ENCODE measurements at places on chromosomes 16 and 17. TPM values are rescaled to one million over a fixed set of nuclear protein-coding genes. Genes with fewer than 3 reads are reported as not detected.

- peak; percentile 84 for DNase-seq
Measured at GRCh38 chr17:50117202-50118051, 12.5 kb downstream of the SAMD14 start.

Gene TPSB2
- not detected for total RNA-seq

- peak; percentile 86 for DNase-seq
Measured at GRCh38 chr17:41697122-41697962, 8.7 kb downstream of the EIF1 start.

DNA sequence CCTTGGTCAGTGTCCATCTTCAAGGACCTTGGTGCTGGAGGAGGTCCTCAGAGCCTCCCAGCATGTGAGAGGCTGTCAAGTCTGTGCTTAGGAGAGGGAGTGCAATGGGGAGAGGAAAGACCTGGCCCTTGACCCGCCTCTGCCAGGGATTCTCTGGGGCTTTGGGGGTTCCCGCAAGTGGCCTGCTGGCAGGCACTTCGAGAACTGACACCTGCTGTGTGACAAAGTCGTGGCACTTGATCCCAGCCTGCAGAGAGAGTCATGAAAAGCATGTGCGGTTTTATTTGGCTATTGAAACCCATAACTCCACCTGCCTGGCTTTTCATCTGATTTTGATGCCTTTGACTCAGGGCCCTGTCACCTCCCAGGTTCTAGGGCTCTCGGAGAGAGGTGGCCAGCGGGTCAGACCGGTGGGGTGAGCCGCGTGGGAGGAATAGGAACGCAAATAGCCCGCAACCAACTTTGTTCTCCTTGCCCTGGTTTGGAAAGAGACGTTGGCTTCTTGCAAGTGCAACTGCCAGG lies 42.8 kb upstream of the GSE1 start:
- no peak for DNase-seq

DNA sequence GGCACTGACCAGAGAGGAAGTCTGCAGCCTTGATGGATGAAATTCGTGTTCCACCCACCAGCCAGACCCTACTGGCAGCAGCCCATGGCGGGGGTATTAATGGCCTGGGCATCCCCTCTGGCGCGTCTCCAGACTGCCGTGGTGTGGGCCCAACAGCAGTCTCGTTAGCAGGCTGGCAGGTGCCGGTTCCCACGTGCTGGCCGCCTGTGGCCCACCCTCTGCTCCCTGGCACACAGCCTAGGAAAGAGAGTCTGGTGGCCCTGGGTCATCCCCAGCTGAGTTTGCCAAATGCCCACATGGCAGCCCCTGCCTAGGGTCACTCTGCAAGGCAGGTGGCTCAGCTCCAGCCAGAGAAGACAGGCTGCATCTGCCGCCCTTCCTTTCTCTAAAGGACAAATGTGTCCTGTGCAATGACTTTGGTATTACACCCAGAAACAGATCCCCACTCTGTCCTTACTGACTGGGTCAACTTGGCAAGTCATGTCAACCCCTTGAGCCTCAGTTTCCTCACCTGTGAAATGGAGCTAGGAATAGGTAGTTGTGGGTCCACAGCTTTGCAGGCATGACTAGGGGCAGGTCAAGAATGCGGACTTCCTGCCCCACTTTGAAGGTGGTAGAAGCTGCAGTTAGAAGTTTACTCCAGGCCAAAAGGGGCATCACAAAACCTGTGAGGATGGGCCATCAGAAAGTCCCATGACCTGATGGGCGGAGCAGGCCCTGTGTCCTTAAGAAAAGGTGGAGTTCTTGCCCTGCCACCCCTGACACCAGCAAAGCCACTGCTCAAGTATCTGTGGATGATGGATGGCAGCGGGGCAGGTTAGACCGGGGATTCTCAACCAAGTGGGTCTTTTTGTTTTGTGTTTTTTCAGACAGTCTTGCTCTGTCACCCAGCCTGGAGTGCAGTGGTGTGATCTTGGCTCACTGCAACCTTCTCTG lies 76.6 kb downstream of the ABCC6 start:
- no peak for DNase-seq

Gene STAC2
- total RNA-seq: not detected

Gene PRAC1
- total RNA-seq: not detected

DNA sequence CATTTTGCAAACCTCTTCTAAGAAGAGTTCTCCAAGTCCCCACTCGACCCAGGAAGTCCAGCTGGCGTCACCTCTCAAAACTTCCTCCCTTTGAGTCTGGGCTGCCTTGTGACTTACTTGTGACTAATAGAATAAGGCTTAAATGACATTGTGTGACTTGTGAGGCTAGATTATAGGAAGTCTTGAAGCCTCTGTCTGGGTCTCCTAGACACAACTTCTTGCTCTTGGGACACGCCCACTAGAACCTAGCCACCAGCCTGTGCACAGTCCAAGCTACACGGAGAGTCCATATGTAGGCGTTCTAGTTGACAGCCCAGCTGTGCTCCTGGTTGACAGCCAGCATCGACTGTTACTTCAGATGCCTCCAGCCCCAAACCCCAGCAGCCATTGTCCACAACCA lies 66.7 kb upstream of the TANC2 start:
- no peak for DNase-seq

Gene MT4
- not detected for total RNA-seq

Gene OTOP2
- not detected for total RNA-seq

- no peak for DNase-seq
Measured at GRCh38 chr16:49441366-49441780, 67.8 kb downstream of the C16orf78 start.

Gene TEKT5
- not detected for total RNA-seq

DNA sequence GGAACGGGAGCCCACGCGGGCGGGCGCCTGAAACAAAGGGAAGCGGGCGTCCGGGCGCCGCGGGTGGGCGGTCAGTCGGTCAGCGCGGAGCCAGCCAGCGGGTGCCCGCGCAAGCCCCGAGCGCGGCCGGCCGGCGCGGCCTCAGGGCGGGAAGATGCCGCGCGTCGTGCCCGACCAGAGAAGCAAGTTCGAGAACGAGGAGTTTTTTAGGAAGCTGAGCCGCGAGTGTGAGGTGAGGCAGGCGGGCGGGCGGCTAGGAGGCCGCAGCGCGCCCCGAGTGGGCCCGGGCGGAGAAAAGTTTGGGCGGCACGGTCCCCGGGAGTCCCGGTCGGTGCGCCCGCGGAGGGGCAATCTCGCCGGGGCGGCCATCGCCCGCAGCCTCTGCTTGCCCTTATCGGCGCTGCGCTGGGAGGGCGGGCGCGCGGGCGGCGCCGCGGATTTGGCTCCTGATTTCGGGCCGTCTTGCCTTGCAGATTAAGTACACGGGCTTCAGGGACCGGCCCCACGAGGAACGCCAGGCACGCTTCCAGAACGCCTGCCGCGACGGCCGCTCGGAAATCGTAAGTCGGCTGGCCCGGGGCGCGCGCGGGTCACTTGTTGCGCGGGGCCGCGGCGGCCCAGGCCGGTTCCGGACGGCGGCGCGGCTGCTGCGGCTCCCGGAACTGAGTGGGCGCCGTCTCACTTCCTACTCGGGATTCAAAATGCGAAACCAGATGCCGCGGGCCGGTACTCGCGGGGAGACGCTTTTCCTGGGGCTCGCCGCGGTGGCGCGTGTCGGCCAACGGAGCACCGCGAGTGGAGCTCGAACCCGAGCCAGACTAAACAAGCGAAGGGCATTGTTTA lies 526 bp downstream of the CBFB start:
- peak; percentile 89 for DNase-seq

DNA sequence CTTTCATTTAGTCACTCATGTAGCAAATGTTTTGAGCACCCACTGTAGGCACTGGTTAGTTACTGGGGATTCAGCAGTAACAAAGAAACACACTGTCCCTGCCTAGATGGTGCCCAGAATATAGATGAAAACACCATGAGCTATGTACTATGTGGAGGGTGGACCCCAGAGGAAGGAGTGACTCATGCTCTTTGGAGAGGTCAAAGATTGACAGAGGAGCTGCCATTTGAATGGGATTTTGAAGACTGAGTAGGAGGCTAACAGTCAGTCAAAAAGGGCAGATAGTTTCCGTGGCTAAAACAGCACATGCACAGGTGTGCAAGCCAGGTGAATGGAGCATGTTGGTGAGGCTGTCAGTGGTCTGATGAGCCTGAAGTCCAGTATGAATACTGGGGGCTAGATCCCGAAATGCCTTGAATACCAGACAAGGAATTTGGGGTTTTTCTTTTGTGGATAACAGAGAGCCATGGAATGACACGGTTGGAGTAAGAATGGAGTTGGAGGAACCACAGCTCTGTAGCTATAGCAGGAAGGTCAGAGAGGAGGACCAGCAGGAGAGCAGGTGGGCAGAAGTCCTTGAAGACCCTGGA lies 6.1 kb downstream of the IL21R start:
- peak; percentile 82 for DNase-seq

- DNase-seq: no peak
Measured at GRCh38 chr17:81019563-81020442, 15.1 kb upstream of the BAIAP2 start.

Gene ICAM2
- total RNA-seq: 0.97 TPM

DNA sequence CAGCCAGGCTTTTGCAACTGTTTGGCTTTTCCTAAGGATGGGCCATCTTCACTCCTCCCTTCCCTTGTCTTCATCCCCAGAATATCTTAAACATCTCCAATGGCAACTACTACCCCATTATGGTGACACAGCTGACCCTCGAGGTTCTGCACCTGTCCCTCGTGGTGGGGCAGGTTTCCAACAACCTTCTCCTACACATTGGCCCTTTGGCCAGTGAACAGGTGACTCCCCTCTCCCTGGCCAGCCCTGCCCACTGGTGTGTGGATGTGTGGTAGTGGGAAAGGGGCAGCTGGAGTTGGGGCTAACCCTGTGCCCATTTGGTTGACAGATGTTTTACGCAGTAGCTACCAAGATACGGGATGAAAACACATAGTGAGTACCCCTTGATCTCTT lies 4.7 kb downstream of the TMEM106A start:
- DNase-seq: no peak

GRCh38 chr17:65025297-65025696 lies 31.2 kb downstream of the GNA13 start:
- DNase-seq: no peak

Gene HNF1B
- not detected for total RNA-seq

GRCh38 chr17:61313461-61314326 lies 85.9 kb upstream of the TBX2 start:
- DNase-seq: no peak

DNA sequence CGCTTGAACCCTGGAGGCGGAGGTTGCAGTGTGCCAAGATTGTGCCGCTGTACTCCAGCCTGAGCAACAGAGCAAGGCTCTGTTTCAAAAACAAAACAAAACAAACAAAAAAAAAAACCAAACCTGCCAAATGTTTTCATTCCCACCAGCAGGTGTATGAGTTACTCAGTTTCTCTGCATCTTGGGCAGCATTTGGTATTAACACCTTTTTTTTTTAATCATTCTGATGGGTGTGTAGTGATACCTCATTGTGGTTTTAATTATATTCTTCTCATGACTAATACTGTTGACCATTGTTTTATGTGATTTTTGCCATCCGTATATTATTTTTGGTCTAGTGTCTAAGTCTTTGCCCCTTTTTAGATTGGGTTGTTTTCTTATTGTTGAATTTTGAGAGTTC lies 15.3 kb downstream of the NFATC3 start:
- DNase-seq: no peak

Gene TBC1D3G
- not detected for total RNA-seq

DNA sequence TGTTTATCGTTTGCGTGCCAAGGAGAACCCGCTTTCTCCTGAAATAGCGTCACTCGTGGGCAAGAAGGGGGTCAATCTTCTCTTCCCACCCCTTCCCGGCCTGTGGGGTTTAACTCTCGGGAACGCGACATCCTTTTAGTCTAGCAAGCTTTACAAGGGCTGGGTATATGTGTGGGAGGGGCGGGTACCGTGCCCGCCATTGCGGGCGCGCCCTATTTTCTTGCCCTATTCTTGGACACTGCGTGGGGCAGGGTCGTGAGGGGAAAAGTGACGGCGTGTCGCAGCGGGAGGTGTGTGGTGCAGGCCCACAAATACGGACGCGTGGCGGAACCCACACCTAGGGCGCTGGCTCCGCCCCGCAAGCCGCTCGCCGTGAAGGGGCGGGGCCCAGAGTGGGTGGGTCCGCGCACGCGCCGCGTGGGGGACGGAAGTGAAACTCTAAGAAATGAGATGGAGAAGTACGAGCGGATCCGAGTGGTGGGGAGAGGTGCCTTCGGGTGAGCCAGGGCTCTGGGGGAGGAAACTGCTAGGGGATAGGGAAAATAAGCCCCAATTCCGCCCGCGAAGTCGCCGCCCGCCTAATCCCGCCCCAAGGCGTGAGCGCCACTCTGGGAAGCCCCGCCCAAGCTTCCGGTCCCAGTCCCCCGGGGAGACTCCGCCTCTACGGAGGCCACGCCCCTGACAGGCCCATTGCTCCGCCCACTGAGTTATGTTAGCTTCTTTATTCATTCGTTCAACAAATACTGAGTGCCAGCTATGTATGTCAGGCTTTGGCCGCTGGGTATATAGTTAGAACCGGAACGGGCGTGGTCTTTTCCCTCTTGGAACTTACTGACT lies at the start of gene NEK8:
Gene NEK8 (plus strand): TSS at position 425 of the 837 bp plus-strand sequence. CDS start 26 bp downstream, at position 451.
- DNase-seq: peak; percentile 98

DNA sequence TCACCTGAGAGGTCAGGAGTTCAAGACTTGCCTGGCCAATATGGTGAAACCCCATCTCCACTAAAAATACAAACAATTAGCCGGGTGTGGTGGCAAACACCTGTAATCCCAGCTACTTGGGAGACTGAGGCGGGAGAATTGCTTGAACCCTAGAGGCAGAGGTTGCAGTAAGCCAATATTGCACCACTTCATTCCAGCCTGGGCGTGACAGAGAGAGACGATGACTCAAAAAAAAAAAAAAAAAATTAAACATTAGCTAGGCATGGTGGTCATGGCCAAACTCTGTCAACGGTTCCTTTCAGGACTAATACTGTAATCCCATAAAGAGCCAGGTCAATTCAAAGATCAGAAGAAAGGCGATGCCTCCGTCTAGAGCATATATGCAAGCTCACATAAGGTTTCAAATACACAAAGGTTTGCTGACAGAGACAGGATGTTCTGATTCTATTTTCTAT lies 2.4 kb downstream of the RNF157 start:
- DNase-seq: peak; percentile 40

- no peak for DNase-seq
Measured at GRCh38 chr16:63553980-63554379, 1517.7 kb upstream of the CDH8 start.

DNA sequence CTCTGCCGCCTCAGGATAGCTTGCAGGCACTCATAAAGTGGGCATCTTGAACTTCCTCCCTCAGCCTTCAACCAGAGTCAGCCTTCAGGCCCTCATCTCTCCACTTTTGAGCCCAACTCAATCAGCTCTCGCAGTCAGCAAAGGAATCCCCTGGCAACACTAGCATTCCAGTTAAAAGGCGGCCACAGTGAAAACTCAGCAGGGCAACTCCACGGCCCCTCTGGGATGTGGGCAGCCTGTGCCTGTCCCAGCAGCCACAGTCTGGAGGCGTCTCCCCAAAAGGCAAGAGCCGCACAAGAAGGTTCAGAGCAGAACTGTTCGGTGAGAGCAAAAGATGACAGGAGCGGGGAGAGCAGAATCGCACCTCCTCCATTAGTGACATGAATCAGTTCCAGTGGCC lies 9.0 kb downstream of the TMEM11 start:
- DNase-seq: no peak

- no peak for DNase-seq
Measured at GRCh38 chr17:69122065-69122464, 19.6 kb downstream of the ABCA6 start.

Gene ERBB2
- 45.8 TPM for total RNA-seq

GRCh38 chr17:61410141-61411010 lies 10.7 kb downstream of the TBX2 start:
- DNase-seq: peak; percentile 75

Gene C17orf78
- not detected for total RNA-seq

GRCh38 chr16:12265108-12265507 lies 288.6 kb downstream of the SNX29 start:
- DNase-seq: no peak

Gene CDC6
- total RNA-seq: 12.4 TPM

Gene SMIM22
- total RNA-seq: not detected
